ENCODE measurements at places on chromosomes 11 and 22.

GRCh38 chr22:44894782-44895181, 115.0 kb downstream of the PHF21B start:
- DNase-seq: no peak

DNA sequence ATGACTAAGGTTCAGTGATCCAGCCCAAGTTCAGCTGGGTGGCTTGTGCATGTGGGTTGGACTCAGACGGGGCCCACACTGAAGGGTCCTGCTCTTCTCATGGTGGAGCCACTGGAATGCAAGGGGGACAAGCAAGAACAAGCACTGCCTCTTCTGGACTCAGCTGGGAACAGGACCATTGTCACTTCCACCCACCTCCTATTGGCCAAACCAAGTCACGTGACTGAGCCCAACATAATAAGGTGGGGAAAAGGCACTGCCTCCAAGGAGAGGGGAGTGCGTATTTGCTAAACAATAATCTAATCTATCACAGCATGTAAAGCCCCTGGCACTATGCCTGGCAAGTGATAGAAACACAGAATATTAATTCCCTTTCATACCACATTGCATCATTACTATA, 87.1 kb downstream of the CHST1 start:
- DNase-seq: no peak

DNA sequence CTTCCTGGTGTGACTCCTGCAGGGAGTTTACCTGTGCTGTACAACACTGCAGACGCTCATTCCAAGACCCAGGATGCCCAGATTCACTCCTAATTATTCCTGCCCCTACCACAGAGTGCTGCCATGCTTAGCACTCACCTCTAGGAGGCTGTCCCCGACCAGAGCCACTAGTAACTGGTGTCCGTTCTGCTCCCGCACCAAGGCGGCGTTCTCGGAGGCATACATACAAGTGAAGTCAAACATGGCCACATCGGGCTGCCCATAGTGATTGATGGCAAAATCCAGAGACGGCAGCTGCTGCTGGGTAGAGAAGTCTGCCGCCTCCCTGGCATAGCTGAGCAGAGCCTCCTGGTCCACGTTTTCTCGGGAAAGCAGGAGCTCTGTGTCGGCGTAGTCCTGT, 122.3 kb upstream of the BID start:
- peak; percentile 93 for DNase-seq

GRCh38 chr11:9535189-9535781, 38.2 kb upstream of the WEE1 start:
- peak; percentile 44 for DNase-seq

- no peak for DNase-seq
Measured at GRCh38 chr11:69173331-69173730, 17.6 kb downstream of the SMIM38 start.

DNA sequence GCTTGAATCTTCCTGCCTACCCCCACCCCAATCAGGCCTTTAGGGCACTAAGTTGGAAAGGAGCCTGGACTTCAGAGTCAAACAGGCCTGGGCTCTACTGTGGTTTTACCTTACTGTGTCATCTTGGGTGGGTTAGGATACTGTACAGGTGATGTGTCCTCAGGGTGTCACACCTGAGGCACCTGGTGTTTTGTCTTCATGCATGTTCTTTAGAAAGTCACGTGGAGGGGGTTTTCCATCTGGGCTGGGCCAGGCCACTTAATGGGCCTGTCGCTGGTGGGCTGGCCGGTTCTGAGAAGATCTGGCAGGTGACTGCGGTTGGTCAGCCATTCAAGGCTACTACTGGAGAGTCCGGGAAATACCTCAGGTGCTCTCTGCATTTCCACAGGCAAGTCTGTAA, 92.6 kb downstream of the SWAP70 start:
- no peak for DNase-seq

DNA sequence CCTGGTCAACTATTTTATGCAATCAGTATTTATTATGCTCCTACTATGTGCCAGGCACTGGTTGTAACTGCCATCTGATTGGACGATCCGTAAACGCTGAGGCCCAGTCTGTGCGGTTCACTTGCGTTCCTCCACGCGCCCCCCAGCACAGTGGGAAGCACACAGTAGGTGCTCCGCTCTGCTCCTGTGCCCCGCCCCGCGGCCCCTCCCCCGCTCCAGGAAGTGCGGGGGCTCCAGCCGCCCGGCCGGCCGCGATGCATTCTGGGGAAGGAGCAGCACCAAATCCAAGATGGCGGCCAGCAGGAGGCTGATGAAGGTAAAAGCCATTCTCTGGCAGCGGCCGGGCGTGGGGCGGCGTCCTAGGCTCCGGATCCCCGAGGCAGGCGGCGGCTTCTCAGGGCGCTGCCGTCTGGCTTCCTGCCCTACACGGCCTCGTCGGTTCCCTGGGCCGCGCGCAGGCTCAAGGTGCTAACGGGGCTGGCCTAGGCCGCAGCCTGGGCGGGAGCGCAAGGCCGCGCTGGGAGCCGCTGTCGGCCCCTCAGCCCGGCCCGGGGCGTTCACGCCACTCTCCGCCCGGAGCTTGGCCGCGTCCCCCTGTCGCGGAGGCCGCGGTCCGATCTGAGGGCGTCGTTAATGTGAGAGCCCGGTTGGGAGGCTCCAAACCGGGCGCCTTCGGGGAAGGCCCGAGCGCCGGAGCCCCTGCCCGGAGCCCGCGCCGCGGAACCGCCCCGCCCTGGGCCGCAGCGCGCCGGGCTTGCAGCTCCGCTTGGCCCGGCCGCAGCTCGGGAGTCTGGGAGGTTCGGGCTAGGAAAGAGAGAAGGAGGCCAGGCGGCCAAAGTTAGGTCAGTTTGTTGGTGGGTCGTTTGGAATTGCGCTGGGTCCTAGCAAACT, at the start of gene UBE2L3:
Gene UBE2L3, plus strand, starts transcription at position 259 of the 891 bp plus-strand sequence. Its CDS starts 31 bp downstream, at position 290.
- DNase-seq: peak; percentile 78

GRCh38 chr22:27405672-27406388, 395.7 kb downstream of the MN1 start:
- peak; percentile 23 for DNase-seq

DNA sequence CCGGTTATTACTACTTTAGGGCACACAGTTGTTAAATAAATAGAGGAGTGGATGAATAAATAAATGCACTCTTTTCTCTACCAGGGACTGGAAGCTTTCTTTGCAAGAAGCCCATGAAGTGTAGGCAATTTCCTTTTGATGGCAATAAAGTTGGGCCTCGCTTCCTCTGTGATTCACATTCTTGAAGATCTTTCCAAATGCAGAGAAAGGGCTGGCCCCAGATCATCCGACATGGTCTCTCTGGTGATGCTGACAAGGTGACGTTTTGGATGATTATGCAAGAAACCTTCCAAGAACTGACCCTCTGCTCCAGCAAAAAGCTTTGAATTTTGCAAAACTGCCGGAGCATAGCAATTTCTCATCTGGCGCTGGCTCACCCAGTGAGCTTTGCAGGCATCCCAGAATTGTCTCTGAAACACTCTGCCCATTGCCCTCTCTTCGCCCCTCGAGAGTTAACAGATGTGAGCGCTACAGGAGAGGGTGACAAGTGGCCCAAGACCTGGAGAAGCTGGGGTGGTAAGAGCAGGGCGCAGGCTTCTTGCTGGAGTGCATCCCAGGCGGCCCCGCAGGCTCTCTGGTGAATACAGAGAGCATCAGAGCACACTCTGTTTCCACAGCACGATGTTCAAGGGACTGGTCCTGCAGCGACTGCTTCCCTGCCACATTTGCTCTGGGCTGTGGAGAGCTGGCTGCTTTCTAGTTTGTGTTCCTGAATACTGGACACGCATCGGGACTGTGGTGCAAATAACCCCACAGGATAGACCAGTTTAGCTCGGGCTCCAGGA, 11.5 kb upstream of the IFT27 start:
- no peak for DNase-seq

GRCh38 chr11:95584180-95584579, 205.4 kb downstream of the FAM76B start:
- DNase-seq: no peak

- DNase-seq: no peak
Measured at GRCh38 chr11:25535467-25536272, 796.3 kb upstream of the ANO3 start.

- peak; percentile 58 for DNase-seq
Measured at GRCh38 chr11:66002648-66003225, 434 bp downstream of the BANF1 start.

DNA sequence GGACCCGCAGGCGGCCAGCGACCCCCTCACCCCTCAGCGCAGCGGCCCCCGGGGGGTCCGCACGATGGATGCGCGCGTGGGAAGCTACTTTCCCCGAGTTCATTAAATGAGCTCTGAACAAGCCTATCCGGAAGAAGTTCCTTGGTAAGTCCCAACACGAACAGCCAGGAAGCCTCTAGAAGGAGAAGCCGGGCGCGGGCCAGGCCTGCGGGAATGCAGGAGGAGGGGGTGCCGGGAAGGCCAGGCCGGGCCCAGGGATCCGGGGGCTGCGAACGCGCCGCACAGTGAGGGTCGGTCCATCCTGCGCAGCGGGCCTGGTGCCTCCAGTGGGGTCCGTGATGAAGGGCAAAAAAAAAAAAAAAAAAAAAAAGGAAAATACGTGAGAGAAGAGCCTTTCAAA, 36.9 kb downstream of the TOLLIP start:
- DNase-seq: no peak

DNA sequence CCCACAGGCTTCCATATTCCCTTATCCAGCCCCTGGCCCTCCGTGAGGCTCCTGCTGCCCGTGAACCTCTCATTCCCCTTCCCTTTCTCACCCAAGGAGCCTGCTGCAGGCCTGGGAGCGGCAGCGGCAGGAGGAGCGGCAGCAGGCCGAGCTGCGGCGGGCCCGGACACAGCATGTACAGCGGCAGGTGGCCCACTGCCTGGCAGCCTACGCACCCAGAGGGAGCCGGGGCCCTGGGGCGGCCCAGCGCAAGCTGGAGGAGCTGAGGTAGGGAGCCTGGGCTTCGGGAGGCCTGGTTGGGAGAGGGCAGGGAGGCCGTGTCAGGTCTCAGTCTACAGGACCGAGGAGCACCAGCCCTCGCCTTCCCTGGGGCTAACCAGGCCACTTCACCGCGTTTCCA, 8.1 kb upstream of the SART1 start:
- DNase-seq: no peak

DNA sequence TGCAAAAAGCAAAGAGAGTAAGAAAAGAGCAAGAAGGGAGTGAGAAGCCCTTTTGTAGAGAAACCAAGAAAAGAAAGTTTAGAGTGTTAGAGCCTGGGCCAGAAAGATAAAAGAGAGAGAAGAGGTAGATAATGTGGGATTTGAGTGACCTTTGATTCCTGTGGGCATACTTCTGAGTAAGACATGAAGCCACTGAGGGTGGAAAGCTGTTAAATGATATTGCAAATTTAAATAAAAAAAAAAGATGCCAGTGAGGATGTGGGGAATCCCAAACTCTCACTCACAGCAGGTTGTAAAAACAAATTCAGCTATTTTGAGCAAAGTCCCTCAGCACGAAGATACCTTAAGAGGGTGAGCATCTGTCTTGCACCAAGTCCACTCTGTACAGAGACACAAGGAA, 59.4 kb upstream of the TOP3B start:
- no peak for DNase-seq

DNA sequence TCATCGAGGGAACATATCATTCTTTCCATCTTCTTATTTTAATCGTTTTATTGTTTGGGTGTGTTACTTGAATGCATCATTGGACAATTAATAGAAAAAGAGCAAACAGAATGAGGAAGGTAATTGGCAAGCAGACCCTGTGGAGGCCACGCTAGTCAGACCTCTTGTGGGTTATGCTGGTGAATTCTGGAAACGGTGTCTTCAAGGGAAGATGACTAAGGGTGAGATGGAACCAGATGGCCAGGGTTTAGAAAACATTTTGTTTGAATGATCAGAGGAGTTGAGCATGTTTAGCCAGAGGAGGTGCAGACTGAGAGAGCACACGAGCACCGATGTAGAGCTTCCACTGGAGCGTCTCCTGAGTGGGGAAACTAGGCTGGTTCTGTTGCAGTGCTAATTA, 8.5 kb downstream of the ST14 start:
- no peak for DNase-seq

DNA sequence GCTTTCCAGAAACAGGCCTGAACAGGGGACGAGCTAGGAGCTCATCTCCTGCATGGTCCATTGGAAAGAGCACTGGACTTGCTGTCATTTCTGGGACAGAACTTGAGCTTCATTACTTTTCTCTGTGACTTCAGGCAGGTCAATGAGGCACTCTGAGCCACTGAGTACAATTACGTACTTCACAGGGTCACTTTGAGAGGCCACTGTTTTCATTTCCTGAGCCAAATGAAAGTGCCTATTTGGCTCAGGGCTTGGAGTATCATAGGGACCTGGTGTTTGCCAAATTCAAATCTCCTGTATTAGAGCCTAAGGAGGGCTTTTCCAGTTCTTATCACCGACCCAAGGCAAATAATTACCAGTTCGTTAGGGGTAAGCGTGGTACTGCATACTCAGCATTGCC, 319.3 kb downstream of the CADM1 start:
- DNase-seq: no peak

GRCh38 chr11:1498262-1498661, 11.7 kb upstream of the MOB2 start:
- no peak for DNase-seq

DNA sequence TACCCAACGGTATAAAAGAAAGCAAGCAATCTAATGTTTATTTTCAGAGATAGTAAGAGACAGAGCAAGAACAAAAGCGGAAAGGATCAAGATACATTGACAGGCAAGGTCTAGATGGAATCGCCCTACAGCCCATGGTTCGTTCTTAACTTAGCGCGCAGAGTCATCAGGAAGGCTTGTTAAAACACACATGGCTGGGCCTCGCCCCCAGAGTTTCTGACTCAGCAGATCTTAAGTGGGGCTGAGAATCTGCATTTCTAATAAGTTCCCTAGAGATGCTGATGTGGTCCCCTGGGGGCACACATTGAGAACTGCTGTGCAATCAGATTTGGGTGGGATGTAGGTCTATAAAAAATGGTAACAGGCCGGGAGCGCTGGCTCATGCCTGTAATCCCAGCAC, 35.8 kb upstream of the CHRM4 start:
- no peak for DNase-seq

- no peak for DNase-seq
Measured at GRCh38 chr11:33463059-33463458, 205.9 kb downstream of the HIPK3 start.

All from gastrocnemius medialis (tissue), 4 donors.